Fibroblast of pulmonary artery (primary cell): ENCODE measurements at places on chromosomes 3 and 15.
A peak's percentile ranks its signal among the peaks of the same experiment; 100 is the strongest.

- DNase-seq: no peak
Measured at GRCh38 chr15:86328658-86329057, 249.0 kb downstream of the AGBL1 start.

DNA sequence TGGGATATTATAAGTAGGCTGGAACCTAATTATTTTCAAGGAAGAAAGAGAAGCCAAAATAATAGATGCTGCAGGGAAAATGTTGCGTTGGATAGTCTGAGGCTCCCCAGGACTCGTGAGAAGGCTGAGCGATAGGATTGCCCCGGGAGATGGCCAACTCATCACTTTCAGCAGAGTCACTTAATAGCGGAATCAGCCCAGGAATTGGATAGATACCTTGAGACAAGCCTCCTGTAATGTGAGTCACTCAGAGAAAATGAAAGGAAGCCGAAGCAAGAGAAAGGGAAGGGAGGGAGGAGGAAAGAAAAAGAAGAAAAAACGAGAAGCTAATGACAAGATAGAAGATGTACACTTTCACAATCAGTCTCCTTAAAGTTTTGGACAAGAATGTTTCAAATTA, 94.3 kb downstream of the SQOR start:
- peak; percentile 11 for DNase-seq

DNA sequence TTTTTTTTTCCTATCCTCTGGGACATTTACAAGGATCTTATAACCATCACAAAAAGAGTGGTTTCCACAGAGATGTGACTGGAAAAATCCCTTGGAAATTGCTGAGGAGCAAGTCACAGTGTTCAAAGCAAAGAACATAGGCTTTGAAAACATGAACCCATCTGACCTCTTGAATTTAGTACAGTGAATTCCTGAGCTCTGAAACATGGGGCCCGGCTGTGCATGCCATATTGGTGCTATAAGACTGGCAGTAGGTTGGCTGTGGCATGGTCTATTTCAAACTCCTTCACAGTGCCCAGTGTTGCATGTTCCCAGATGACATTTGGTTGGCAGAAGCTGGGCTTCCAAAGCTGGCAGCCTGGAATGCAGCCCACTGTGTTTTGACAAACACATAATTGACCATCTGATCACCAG, 202.2 kb downstream of the TIGIT start:
- DNase-seq: peak; percentile 50

- peak; percentile 8 for DNase-seq
Measured at GRCh38 chr15:50219820-50220219, 37.8 kb downstream of the SLC27A2 start.

DNA sequence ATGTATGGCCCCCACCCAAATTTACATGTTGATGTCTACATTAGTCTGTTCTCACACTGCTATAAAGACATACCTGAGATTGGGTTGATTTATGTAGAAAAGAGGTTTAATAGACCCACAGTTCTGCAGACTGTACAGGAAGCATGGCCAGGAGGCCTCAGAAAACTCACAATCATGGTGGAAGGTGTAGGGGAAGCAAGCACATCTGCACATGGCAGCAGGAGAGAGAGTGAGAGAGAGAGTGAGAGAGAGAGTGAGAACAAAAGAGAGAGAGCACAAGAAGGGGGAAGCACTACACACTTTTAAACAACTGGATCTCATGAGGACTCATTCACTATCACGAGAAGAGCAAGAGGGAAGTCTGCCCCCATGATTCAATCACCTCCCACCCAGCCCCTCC, 130.5 kb downstream of the XXYLT1 start:
- no peak for DNase-seq

DNA sequence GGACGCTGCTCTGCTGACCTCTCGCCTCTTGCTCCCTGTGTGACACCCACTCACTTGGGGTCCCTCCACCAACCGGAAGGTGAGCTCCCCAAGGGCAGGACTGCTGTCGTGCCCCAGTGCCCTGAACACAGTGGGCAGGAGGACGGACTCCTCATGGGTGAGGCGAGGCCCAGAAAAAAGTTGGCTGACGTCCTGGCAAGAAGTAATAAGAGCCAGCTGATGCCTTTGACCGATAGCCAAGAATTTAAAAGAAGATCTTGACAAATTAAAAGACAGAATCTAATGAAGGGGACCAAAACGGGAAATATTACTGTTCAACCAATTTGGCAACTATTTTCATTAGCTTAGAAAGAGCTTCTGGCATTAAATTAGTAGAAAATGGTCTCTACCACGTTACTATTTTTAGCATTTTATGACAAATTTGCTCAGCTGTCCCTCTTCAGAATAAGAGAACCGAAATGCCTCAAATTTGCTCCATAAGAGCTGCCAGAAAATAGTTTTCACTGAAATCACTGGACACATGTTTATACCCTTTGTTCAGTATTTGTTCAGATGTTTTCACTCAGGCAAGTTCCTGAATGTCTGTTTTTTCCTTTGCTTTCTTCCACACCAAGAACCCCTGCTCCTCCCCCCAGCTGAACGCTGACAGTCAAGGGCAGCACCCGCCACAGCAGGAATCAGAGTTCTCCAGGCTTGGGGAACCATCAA, 60.5 kb downstream of the XXYLT1 start:
- peak; percentile 91 for DNase-seq

GRCh38 chr15:72609862-72610261, 44.6 kb upstream of the GOLGA6B start:
- DNase-seq: no peak

DNA sequence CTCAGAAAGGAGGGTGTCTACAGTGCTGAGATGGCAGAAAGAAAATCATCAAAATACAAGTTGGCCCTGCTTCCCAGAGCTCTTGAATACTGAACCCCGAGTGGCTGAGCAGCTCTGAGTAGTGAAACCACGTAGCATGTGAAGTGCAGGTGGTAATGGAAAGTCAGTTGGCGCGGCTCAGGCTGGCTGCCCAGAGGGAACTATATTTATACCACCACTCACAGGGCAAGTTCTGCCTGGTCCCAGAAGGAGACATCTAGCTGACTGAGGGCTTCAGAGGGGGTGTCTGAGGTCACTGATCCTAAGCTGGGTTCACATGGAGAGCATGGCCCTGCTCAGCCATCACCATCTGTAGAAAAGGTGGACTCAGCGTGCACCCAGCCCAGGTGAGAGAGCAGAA, 129.6 kb upstream of the AGBL1 start:
- no peak for DNase-seq

DNA sequence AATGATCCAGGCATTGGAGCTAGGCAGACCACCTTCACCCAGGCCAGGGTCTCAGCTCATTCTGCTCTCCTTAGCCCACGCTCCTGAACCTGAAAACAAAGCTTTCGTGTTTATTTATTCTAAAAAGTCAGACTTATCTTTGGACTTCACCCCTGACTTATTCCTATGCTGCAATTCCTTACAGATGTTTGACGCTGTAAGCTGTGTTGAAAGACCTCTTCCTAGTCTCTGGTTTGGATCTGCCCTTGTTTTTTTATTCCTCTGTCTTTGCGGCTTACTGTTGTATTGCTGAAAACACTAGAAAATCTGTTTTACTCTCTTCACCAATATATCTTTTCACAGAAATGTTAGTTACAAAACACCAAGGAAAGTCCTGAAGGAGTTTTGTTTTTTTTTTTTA, 40.5 kb upstream of the LDHAL6B start:
- peak; percentile 50 for DNase-seq

- no peak for DNase-seq
Measured at GRCh38 chr15:72197041-72197459, 537 bp downstream of the GRAMD2A start.

DNA sequence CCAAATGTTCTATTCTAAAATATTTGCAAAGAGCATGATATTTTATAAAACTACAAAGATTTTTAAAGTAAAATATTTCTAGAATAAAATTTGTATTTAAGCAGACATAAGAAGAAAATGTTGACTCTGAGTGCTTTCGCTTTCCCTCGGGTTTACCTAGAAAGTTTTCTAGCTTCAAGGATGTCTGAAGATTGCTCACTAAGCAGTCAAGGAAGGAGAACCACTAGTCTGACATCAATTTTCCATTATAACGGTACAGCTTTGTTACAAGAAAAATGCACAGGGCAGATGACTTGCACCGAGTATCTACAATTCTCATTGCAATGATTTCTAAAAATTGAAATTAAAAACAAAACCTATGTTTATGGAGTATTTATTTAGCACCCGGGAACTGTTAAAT, 14.2 kb downstream of the GPR15 start:
- no peak for DNase-seq

DNA sequence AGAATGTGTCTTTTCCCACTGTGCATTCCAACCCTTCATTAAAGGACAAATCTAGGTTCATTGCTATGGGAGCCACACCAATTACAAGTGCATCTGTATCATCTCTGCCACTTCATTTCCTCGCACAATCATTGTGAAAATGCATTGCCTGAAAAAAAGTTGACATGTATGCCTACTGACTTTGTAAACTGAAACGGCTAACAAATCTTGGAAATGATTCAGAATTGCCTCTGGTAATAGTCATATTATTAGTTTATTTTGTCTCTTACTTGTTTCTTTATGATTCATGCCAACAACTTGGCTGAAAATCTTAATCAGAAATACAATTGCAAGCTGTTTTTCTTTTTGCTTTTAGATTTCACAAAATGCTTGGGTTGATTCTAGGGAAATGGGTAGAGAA, 497.1 kb downstream of the ZIC1 start:
- DNase-seq: no peak

- no peak for DNase-seq
Measured at GRCh38 chr15:101052031-101052620, 133.0 kb downstream of the LRRK1 start.

DNA sequence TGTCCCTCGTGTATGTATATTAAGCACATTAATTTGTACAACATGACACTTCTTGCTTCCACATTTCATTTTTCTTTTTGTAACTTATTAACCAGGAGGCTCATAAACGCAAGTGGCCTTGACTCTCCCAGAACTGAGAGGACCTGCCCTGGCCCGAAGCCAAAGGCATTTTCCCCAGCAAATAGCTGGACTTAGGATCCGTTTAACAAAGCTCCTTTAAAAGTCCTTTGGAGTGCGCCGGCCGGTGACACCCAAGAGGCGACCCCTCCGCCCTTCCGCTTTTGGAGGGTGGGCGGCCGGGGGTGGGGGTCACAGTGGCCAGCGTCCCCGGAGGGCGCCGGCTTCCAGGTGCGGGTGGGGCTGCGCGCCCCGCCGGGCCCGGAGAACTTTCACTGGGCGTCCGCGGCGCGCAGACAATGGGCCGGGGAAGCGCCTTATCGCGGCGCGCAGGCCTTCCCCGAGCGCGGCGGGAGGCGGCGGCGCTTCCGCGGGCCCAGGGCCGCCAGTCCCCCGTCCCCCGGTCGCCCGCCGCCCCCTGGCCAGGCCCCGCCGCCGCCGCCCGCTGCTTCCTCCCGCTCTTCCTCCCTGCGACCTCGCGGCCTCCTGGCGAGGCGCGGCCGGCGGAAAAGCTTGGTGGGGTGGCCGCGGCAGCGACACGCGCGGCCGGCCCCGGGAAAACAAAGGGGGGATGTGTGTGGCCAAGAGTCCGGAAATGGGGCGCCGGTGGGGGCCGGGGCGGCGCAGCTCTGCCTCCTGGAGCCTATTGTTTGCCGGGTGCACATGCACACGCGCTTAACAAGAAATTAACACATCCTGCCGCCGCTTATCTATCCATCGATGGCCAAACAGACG, 613.4 kb downstream of the MCTP2 start:
- DNase-seq: peak; percentile 30

GRCh38 chr15:73972984-73973682, 19.0 kb downstream of the STOML1 start:
- peak; percentile 87 for DNase-seq

DNA sequence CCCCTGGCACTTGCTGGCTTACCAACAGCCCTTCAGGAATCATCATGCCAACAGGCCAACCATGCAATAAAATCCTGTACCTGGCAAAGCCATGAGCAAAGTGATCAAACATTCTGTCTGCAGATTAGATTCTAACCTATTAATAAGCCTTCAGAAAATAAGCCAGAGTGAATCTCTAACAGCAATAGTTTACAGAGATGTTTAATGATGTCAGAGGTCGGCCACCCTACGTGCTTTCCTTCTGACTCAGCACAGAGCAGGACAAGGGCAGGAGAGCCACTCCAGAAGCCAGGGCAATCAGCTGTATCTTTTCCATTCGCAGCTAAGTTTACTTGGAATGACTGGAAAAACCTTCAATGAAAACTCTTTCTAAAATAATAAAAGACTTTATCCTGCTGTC, 13.1 kb downstream of the COL8A1 start:
- DNase-seq: peak; percentile 81

DNA sequence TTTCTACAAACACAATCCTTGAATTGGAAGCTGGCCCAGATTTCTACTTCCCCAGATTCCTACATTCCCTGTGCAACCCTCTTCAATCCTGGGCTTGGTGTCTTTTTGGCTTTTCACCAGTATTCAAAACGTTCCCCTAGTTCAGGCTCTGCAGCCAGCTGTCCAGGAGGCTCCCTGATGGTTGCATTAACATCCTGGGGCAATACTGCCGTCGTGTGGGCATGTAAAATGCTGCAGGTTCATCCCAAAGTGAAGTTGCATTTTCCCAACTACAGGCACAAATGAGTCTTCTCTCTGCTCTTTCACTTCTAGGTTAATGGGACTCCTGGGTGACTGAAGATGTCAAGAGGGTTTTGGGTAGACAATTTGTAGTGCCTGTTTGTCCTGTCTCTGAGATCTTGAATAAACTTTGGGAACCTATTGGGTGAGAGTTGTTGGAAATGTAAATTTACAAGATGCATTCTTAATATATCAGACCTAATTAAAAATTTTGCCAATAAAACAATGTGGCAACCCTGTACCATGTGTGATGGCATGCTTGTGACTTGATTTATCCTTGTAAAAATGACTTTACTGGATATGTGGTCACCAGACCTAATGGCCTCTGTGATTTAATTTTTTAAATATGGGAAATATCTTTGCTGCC, 28.6 kb downstream of the SOX14 start:
- DNase-seq: peak; percentile 43

DNA sequence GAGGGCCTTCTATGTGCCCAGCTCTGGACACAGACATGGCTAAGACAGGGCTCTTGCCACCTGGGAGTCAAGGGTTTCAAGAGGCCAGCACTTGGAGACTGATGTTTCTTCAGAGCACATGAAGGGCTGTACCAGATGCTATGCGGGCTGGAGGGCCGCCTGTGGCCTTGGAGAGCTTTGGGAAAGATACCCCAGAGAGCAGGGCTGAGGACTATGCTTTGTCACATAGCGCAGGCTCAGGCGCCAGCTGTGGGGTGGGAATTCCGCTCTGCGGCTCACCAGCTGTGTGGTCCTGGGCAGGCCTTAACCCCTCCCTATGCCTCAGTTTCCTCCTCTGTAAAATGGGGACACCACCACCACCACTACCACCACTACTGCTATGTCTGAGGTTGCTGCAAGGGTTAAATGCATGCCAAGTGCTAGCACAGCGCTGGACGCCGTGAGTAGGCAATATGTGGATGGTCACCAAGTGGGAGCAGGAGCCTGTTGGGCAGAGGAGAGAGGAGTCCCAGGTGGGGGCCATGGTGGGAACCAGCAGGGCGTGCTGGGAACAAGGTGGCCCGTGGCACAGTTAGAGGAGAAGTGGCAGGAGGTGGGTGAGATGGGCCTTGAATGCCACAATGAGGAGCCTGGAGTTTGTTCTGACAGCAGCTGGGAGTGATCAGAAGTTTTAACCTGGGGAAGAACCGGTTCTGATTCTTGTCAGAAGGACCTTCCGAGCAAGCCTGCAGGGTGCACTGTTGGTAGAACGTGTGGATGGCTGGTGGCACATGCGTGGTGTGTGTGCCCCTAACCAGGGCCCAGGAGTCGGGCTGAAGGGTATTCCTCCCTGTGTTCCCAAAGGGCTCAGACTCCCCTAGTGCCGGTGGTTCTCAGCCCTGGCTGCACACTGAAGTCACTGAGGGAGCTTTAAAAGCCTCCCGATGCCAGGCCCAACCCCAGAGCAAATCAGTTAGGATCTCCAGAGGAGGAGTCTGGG, 41.7 kb downstream of the FEM1B start:
- DNase-seq: no peak

GRCh38 chr3:157527131-157527881, 24.1 kb upstream of the VEPH1 start:
- DNase-seq: peak; percentile 41
